ENCODE measurements at places on chromosomes 7 and 10. TPM values are rescaled to one million over a fixed set of nuclear protein-coding genes. Genes with fewer than 3 reads are reported as not detected.

DNA sequence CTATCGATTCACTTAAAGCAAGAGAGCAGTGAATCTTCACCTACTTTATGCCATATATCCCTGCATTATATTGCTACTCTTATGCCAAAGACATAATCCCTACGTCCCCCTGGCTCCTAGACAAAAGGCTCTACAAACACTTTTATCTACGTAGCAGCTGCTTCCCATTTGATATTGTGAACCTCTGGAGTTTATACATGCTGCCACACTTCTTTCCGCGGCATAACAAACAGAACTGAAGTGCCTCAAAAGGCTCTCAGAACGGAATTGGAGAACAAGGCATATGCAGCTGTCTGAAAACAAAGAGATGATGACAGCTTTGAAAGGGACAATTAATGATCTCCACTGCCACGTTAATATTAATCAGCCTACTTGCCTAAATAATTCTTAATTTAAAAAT, 985.6 kb upstream of the LRRN3 start:
- no peak overlapping the region for H3K27ac ChIP-seq
- no peak overlapping the region for H3K4me3 ChIP-seq
- peaks cover 2% of the 10 kb centered on the region for H3K4me1 ChIP-seq
- DNase-seq, result no peak
- H3K36me3 ChIP-seq, result no peaks in the 10 kb centered on the region

GRCh38 chr7:142088022-142088714, 23.4 kb upstream of the MGAM2 start:
- H3K27ac ChIP-seq, result no peak overlapping the region
- no peaks in the 10 kb centered on the region for H3K36me3 ChIP-seq
- H3K27me3 ChIP-seq, result peaks cover 15% of the 10 kb centered on the region
- no peak overlapping the region for H3K4me3 ChIP-seq
- DNase-seq, result no peak
- no peaks in the 10 kb centered on the region for H3K4me1 ChIP-seq

GRCh38 chr10:122499491-122499941, 38.2 kb downstream of the HTRA1 start:
- no peaks in the 10 kb centered on the region for H3K36me3 ChIP-seq
- no peaks in the 10 kb centered on the region for H3K27me3 ChIP-seq
- DNase-seq, result no peak

DNA sequence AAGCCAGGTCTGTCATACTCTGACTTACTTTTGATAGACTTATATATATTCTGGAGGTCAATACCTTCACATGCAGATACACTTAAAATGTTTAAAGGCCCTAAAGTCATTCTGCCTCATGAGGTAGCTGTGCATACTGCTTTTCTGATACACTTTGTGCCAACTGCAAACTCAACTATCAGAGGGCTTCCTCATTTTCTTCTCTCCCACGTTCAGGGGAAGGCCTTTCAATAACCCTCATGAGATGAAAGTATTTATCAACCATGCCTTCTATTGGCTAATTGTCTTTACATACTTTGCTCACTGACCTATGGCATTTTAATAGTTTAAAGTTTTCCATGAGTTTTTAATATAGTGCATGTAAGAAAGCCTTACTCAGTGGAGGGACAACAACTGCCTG, 112.7 kb upstream of the AMPH start:
- H3K27ac ChIP-seq, result no peak overlapping the region
- H3K4me1 ChIP-seq, result no peaks in the 10 kb centered on the region
- H3K4me3 ChIP-seq, result no peak overlapping the region
- H3K36me3 ChIP-seq, result peaks cover 14% of the 10 kb centered on the region
- H3K27me3 ChIP-seq, result no peaks in the 10 kb centered on the region

DNA sequence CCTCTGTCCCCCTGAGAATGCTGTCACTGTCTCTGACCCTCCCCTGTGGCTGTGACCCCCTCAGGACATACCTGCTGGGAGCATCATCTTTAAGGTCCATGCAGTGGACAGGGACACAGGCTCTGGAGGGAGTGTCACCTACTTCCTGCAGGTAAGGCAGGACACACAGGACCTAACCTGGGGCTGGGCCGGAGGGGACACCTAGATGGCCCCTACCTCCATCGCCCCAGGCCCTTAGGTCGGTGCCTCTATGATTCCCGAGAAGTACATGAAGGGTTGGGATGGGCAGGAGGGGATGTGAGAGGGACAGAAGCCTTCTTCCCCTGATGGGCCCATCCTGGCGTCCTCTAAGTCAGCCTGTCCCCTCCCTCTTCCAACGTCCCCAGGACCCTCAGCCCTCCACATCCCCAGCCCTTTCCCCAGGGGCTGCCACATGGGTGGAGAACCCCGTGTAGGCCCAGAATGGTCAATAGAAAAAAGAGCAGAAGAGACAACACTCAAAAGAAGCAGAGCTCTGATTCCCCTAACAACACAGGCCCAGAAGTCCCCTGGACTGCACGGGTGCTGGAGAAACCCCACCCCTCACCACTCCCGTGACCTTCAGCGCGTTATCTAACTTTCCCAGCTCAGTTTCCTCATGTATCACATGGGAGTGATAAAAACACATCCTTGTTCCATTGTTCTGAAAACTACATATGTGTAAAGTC, 6.4 kb downstream of the CDHR1 start:
- no peak overlapping the region for H3K27ac ChIP-seq
- H3K4me1 ChIP-seq, result peaks cover 7% of the 10 kb centered on the region
- DNase-seq, result no peak
- no peak overlapping the region for H3K4me3 ChIP-seq
- H3K27me3 ChIP-seq, result peaks cover 42% of the 10 kb centered on the region

DNA sequence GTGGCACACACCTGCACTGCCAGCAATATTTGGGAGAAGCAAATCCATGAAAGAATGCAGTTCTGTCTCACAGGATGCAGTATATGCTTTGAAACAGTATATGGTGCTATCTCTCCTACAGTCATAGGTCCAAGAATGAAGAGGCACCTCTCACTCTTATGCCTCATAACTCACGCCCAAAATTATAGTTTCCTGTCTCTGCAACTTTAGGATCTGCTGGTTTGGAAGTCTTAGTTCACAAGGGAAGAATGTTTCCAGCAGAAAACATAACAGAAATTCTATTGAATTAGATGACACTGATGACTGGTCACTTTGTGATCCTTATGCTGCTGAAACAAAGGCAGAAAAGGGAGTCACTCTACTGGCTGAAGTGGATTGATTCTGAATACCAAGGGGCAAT, 5.7 kb downstream of the C10orf67 start:
- H3K27ac ChIP-seq, result no peak overlapping the region
- H3K36me3 ChIP-seq, result no peaks in the 10 kb centered on the region
- no peaks in the 10 kb centered on the region for H3K27me3 ChIP-seq
- peaks cover 27% of the 10 kb centered on the region for H3K4me1 ChIP-seq
- DNase-seq, result no peak
- no peak overlapping the region for H3K4me3 ChIP-seq

DNA sequence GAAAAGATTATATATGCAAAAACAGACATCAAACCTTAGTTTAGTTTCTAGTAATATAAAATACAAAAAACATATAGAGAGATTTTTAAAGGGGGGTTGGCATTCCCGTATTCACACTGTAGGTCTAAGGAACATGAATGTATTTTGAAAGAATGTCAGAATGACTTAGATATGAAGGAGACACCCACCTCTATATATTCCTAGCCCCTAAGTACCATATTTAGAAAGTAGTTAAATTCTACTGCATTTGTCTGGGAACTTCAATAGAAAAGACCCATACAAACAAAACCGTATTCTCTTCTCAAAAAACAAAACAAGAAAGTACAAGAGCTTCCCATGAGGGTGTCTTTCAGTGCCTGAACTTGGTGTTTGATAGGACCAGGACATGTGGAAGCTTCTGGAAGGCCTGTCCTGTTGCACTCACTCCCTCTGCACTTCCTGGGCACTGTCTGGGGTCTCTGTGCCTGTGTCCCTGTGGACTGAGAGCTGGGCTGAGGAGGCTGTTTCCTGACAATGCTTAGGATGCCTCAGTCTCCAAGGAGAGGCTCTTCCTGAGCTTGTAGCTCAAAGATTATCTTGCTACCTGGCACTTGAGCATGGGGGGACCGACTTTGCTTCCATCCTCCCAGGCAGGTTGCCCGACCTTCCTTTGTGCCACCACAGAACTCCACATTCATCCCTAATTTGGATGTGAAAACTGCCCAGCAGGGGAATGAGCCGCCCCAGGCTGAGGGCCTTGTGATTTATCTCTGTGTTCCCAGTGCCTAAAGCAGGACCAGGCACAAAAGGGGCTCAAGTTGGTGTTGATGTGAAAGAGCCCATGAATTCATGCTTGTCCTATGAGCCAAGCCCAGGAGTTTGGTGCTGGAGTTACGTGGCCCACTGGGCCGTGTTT, 44.4 kb upstream of the KLF6 start:
- no peaks in the 10 kb centered on the region for H3K36me3 ChIP-seq
- H3K27me3 ChIP-seq, result no peaks in the 10 kb centered on the region
- H3K4me3 ChIP-seq, result peak overlapping the region; percentile 88
- H3K4me1 ChIP-seq, result peaks cover 30% of the 10 kb centered on the region
- peak overlapping the region; percentile 95 for H3K27ac ChIP-seq

DNA sequence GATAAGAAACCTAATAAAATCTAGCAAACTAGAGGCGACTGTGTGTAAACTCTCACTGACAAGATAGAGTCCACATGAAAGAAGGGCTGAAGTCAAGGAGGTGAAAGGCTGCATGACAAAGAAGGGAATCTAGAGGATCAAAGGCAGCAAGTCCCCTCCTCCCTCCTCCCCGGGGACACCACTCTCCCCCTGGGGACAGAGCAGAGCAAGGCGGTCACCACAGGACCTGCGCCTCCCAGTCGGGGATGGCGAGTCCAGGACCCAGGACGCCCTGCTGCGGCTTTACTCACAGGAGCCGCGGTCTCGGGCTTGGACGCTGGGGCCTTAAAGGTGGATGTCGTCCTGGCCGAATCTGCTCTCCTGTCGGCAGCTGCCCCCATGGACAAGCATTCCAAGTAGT, 22.4 kb downstream of the BRI3 start:
- H3K27me3 ChIP-seq, result no peaks in the 10 kb centered on the region
- no peak overlapping the region for H3K27ac ChIP-seq
- no peak for DNase-seq
- peaks cover 3% of the 10 kb centered on the region for H3K36me3 ChIP-seq

GRCh38 chr7:92691578-92691977, 101.4 kb upstream of the FAM133B start:
- H3K27me3 ChIP-seq, result no peaks in the 10 kb centered on the region
- H3K27ac ChIP-seq, result peak overlapping the region; percentile 94
- peak overlapping the region; percentile 19 for H3K4me3 ChIP-seq
- no peaks in the 10 kb centered on the region for H3K36me3 ChIP-seq

DNA sequence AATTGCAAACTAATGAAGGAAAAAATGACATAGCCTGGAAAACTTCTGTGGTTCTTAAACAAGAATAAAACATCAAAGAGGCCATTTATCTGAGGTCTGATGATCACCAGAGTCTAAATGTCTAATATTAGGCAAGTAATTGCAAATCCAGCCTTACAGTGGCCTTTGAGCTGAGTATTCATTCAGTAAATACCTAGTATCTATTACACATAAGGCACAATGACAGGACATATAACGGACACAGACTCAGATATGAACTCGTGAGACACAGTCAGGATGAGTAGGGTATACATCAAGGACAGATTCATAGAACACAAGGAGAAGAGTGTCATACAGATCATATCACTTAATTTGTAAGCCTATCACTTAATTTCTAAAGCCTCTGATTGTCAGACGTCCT, 16.8 kb downstream of the GPAM start:
- DNase-seq, result no peak
- no peaks in the 10 kb centered on the region for H3K27me3 ChIP-seq
- H3K4me3 ChIP-seq, result no peak overlapping the region
- H3K27ac ChIP-seq, result no peak overlapping the region

DNA sequence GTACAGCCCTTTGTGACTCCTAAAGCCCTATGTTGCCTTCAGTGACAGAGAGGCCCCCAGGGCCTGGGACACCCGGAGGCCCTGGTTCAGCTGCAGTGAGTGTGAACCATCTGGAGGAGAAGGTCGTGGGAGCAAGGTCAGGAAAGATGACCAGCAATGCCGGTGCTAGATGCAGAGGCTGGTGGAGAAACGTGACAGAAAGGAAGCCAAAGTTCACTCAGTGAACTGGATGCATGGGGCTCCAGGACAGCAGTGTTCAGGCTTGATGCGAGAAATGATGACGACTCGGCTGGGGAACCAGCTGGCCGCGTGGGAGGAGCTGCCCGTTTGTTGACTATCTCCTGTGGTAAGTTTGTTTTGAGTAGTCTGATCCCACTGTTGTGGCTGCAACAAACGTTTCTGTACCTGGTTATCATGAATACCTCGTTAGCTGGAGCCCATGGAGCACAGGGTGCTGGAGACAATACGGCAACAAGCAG, 54.1 kb upstream of the MKRN1 start:
- no peaks in the 10 kb centered on the region for H3K4me1 ChIP-seq
- peaks cover 10% of the 10 kb centered on the region for H3K36me3 ChIP-seq
- DNase-seq, result no peak
- no peak overlapping the region for H3K27ac ChIP-seq

- no peak for DNase-seq
- H3K4me3 ChIP-seq, result no peak overlapping the region
- no peaks in the 10 kb centered on the region for H3K4me1 ChIP-seq
- no peaks in the 10 kb centered on the region for H3K36me3 ChIP-seq
Observed at GRCh38 chr10:25914776-25915175, 19.3 kb upstream of the MYO3A start.

GRCh38 chr7:70694971-70695794, 436.8 kb upstream of the GALNT17 start:
- DNase-seq, result no peak
- H3K27me3 ChIP-seq, result peaks cover 9% of the 10 kb centered on the region
- peak overlapping the region; percentile 96 for H3K4me3 ChIP-seq
- peaks cover 10% of the 10 kb centered on the region for H3K4me1 ChIP-seq
- peaks cover 2% of the 10 kb centered on the region for H3K36me3 ChIP-seq

GRCh38 chr7:95478272-95479037, 7.3 kb upstream of the ASB4 start:
- H3K27me3 ChIP-seq, result peaks cover 26% of the 10 kb centered on the region
- no peaks in the 10 kb centered on the region for H3K4me1 ChIP-seq
- no peaks in the 10 kb centered on the region for H3K36me3 ChIP-seq
- H3K4me3 ChIP-seq, result no peak overlapping the region

GRCh38 chr7:153399554-153399940, 640.0 kb downstream of the ACTR3B start:
- H3K27ac ChIP-seq, result no peak overlapping the region
- H3K4me3 ChIP-seq, result no peak overlapping the region
- H3K36me3 ChIP-seq, result no peaks in the 10 kb centered on the region
- no peaks in the 10 kb centered on the region for H3K4me1 ChIP-seq
- no peak for DNase-seq

DNA sequence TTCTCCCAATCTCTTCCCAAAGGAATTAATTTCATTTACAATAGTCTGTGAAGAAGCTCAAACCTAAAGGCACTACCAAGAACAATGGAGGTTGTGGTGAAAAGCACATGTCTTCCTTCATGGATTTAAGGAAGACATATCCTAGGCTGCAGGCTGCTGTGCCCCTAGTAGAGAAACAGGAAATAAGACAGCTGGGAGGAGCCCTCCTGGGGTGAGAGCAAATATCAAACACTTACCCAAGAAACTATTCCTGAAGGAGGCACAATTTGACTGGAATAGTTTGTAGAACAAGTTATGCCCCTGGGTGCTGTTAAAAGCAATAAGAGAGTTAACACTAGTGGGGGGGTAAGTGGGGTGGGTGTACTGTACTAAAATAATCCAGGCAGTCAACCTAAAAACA, 30.1 kb downstream of the PDZD8 start:
- peak overlapping the region; percentile 19 for H3K27ac ChIP-seq
- no peaks in the 10 kb centered on the region for H3K27me3 ChIP-seq
- peaks cover 3% of the 10 kb centered on the region for H3K36me3 ChIP-seq
- H3K4me1 ChIP-seq, result peaks cover 43% of the 10 kb centered on the region

Gene OR2A42
- total RNA-seq, result 0.07 TPM

Gene ST7
- total RNA-seq, result 6.1 TPM

Gene DYNC1I1
- 0.12 TPM for total RNA-seq

Gene TWIST1
- total RNA-seq, result not detected

Gene CDC14C
- not detected for total RNA-seq

Gene CALCR
- not detected for total RNA-seq

Gene CDHR3
- total RNA-seq, result 5.8 TPM

Gene CTBP2
- total RNA-seq, result 1.3 TPM

Measured in T-helper 17 cell (primary cell).